ENCODE measurements at places on chromosomes 2 and 18.
A peak's percentile ranks its signal among the peaks of the same experiment; 100 is the strongest.

GRCh38 chr2:3610881-3611505 lies 16.1 kb downstream of the COLEC11 start:
- DNase-seq = no peak

DNA sequence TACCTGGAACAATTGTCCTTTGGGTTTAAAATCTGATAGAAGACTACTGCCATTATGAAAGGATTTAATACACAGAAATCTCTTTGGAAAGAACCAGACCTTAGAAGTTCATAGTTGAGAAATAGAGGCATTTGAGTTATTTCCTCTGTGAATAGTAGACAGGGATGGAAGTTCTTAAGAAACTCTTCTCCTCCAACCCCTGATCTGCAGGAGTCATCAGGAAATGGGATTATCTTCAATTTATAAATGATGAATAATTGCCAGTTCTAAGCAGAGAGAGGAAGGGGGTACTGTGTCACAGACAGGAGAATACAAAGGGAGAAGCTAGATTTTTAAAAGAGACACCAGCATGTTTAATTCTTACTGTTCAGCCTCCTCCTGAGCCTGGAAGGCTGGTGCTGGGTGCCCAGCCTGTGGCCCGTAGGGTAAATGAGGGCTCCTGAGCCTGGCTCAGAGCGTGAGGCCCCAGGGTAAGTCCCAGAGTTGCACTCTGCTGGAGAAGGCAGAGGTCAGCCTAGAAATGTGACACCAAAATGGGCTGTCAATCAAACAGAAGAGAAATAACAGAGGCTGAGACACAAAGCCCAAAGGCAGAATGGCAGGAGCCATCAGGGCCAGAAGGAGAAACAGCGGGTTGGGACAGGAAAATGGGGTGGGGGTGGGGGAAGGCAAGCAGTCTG lies 58.2 kb upstream of the PKDCC start:
- DNase-seq = no peak

DNA sequence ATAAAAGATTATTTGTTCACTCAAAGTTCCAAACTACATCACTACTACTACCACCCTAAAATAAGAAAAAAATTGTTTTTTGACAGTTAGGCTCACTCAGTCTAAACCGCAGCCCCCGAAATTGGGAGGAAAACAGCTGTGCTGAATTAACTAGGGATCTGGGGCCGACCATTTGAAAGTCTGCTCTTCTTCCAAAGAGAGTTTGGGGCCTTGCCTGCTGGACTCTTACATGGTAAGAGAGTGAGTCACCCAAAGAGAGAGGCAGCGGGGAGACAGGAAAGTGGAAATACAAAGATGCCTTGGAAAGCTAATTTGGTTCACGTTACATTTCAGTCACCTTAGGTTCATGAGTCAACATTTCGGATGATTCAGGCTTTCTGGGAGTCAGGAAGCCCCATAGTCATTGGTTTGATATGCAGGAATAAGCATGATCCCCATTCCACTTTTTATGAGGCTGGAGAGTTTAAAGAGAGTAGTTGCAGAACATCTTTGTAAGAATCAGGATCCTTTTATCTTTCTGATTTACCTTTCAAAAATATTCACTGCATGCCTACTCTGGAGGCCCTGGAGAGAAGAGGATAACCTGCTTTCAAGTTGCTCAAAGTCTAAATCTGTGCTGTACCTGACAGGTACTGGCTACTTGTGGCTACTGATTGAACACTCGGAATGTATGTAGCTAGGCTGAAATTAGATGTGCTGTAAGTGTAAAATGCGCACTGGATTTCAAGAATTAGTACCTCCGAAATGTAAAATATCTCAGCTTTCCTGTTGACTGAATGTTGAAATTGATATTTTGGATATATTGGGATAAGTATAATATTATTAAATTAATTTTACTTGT lies 995 bp upstream of the RTN4 start:
- DNase-seq = peak; percentile 57

DNA sequence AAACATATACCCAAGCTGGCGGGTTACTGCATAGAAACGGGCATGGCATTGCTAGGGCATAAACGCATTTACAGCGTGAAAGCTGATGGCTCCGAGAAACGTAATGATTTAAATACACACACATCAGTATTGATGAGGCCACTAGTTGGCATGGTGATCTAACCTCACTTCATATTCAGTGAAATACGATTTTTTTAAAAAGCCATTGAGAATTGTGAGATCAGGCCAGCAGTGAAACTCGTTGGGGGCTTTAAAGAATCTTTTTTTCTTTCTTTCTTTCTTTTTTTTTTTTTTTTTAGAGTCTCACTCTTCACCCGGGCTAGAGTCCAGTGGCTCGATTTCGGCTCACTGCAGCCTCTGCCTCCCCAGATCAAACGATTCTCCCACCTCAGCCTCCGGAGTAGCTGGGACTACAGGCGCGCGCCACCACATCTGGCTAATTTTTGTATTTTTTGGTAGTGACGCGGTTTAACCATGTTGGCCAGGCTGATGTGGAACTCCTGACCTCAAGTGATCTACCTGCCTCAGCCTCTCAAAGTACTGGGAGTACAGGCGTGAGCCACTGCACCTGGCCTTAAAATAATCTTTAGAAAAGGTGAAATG lies 2.4 kb upstream of the SMAD7 start:
- no peak for DNase-seq

GRCh38 chr2:149365931-149366583 lies 35.7 kb downstream of the LYPD6 start:
- no peak for DNase-seq

Measured in C1 segment of cervical spinal cord (tissue), 14 donors.